Activated CD4-positive, alpha-beta T cell treated with anti-CD3 and anti-CD28 coated beads, Interleukin-2, Interleukin-4, amounts not matched to agents 100 ng/mL and 50 ng/mL, durations not matched to agents 16 hours and 8 hours (primary cell): ENCODE measurements at places on chromosomes 16 and 17.
A peak's percentile ranks its signal among the peaks of the same experiment; 100 is the strongest.

GRCh38 chr16:70661534-70661917 is 15.2 kb downstream of the IL34 start:
- no peak for DNase-seq

GRCh38 chr17:45018848-45019711 is 32.4 kb downstream of the DCAKD start:
- DNase-seq: peak; percentile 23

- DNase-seq: peak; percentile 64
Observed at GRCh38 chr17:28744104-28744971, 527 bp downstream of the TRAF4 start.

DNA sequence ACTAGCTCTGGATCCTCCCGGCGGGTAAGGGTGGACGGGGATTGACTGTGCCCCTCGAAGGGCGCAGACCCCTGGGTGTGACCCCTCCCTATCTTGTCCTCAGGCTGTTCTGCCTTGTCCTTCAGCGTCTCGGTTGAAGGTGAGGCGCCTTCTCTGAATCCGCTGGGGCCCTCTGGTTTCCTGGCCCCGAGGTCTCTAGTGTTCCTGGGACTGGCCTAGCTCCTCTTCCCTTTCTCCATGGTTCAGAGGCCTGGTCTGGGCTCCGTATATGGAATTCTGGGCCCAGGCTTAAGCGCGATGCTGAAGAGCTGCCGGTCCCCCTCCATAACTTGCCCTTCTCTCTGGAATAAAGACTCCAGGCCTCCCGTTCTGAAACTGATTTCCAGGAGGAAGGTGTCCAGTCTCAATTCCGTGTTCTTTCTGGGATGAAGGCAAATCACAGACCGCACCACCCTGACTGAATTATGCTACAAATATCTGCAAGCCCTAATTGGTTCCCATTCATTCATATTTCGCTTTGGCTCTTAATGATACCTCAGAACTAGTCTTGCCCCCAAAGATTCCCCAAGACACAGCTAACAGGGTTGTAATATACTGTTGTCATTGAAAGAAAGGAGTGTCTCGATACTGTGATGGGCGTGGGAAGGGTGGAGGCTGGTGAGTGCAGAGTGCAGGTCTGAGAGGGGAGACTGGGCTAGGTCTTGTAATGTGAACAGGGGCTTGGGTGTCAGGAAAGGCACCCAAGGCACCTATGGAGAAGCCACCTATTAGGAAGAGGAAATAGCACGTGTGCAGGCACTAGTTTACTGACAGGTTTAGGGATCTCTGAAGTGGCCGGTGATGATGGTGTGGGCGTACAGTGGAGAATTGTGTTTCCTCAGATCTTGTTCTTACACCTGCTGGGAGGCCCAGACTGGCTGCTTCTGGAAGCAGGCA is 851 bp downstream of the EDC4 start:
- DNase-seq: no peak

GRCh38 chr16:54506741-54507500 is 220.3 kb upstream of the IRX3 start:
- no peak for DNase-seq

DNA sequence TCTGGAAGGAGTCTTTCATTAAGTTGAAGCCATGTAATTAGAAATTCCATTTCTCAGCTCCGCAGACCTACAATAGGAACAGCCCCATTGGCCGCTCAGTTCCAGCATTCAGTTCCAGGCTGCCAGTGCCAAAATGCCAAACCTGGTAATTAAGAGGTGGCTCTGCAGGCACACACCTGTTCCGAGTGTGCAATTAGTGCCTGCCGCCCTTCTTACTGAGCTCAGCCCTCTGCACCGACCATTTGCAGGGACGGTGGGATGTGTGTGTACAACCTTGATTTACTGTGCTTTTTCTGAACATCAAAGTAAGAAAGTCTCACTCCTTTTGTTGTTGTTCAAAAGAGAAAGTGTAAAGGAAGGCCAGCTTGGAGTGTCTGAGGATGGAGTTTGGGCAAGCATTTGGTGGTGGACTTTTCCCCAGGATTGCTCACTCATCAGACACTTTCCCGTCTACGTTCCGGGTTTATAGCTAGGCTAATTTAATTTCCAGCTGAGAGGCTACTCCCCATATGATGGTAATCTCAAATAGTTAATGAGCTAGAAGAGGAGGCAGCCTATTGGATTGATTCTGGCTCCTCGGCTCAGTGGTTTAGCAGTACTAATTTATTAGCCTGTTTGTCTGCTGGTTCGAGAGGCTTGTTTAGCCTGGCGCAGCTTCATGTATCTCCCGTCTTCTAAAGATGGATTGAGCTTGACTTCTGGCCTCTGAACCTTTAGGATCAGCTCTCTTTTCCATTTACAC is 20.0 kb downstream of the HS3ST3B1 start:
- no peak for DNase-seq

- DNase-seq: peak; percentile 58
Observed at GRCh38 chr17:78709119-78709681, 72.9 kb downstream of the CYTH1 start.
